Activated B cell treated with CpG ODN at 0.5 μM for 24 hours (primary cell): ENCODE measurements at places on chromosomes 12 and 14.
A peak's percentile ranks its signal among the peaks of the same experiment; 100 is the strongest.

DNA sequence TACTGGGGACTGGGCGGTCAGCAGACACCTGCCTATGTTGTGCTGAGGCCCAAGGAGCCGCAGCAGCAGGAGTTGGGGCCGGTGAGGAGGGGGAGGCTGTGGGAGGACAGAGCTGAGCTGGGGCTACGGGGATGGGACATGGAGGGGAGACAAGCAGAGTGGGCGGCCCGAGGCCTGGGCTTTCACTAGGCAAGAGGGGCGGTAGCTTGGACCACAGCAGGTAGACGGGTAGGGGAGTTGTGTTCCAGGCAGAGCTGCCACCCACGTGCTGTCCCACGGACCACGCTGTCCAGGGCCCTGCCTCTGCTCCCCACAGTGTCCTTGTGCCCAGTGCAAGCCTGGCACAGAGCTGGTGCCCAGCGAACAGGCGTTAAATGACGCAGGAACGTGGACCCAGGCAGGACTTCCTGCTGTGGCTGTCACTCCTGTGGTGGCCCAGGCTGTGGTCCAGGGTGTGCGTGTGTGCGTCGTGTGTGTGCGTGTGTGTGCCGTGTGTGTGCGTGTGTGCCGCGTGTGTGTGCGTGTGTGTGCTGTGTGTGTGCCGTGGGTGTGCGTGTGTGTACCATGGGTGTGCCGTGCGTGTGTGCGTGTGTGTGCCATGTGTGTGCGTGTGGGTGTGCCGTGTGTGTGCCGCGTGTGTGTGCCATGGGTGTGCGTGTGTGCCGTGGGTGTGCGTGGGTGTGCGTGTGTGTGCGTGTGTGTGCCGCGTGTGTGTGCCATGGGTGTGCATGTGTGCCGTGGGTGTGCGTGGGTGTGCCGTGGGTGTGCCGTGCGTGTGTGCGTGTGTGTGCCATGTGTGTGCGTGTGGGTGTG lies 6.8 kb downstream of the CEP170B start:
- DNase-seq, result no peak

GRCh38 chr12:20740972-20741371 lies 45.8 kb downstream of the SLCO1C1 start:
- DNase-seq, result no peak

GRCh38 chr14:28242895-28243294 lies 523.7 kb upstream of the FOXG1 start:
- DNase-seq, result no peak

GRCh38 chr12:97936165-97936564 lies 473.6 kb downstream of the RMST start:
- DNase-seq, result no peak

- no peak for DNase-seq
Observed at GRCh38 chr14:36390718-36391117, 70.3 kb upstream of the MBIP start.

- DNase-seq, result no peak
Observed at GRCh38 chr12:88977115-88977514, 375.2 kb downstream of the DUSP6 start.

DNA sequence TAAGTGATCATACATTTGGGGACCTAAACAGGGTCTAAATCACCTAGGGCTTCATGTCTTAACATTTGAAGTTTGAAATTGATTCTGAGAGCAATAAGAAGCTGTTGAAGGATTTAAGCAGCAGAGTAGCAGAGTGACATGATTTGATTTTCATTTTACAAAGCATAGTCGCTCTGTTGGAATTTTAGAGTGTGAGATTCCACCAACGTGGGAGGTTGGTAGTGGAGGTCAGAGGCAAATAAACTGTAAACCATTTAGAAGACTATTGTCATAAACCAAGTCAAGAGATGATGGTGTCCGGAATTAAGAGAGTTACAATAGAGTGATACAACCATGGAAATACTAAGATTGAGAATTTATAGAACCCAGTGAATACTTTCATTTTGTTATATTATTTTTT lies 52.7 kb upstream of the ZDHHC17 start:
- no peak for DNase-seq

DNA sequence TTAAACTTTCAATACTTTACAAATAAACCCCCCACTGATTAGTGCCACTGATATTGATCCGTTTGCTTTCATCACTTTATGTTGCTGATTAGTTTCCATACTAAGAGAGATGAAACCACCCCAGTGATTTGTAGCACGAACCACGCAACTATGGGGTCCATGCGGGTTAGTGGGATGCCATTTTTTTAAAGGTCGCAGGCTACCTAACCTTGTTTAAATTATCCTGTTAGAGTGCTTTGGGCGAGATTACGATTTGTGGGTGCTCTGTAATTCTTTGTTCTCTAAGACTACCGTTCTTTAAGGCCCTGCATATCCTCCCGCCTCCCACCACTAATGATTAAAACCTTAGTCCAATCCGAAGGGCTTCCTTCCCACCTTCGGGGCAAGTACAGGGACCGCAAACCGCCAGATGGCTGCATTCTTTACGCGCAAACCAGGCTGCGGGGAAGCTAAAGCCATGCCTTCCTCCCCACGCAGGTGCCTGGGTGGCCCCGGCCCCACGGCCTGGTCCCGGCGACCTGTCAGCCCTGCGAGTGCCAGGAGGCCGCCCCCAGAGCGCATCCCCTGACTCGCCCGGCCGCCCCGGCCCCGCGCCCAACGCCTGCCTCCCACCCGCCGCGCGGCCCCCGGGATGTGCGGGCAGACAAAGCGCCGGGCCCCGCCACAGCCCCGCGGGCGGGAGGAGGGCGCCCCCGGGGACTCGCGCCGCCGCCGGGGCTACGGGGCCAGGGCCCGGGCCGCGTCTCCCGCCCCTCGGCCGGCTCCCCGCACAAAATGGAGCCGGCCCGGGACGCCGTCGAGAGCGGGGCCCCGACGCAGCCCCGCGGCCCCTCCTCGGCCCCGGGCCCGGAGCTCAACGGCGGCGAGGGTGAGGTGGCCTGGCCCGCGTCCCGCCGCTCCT lies 759 bp downstream of the NFYB start:
- peak; percentile 62 for DNase-seq

- no peak for DNase-seq
Observed at GRCh38 chr12:124548854-124549378, 18.5 kb downstream of the NCOR2 start.

DNA sequence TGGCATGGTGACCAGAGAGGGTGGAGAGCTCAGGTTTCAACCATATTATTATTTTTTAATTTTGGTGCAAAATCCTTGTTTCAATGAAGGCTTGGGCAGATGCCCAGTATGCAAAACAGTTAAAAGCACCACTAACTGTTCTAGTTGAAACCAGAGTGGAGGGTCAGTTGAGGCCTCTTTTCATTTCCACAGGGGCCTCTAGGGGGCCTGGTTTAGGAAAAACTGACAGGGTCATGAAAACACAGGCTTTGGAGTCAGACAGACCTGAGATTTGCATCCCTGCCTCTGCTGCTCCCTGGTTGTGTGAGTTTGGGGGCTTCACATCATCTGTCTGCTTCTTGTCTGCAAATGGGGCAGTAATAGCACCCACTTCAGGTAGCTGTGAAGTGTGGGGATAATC lies 3.3 kb upstream of the RPH3A start:
- no peak for DNase-seq

GRCh38 chr12:62717643-62718042 lies 217.3 kb downstream of the PPM1H start:
- no peak for DNase-seq

DNA sequence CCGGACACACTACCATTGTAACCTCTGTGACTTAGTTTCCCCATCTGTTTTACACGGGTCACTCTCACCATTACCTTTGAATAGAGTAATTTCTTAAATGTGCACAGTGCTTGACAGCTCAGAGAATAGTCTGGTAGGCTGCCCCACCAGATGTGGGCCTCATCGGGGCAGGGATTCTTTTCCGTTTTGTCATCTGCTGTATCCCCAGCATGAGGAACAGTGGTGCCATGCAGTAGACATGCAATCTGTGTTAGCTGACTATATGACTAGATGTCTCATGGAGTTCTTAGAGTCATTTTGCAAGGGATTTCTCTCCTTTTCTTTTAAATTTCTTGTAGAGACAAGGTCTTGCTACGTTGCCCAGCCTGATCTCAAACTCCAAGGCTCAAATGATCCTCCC lies 44.9 kb upstream of the PLEKHG3 start:
- DNase-seq, result no peak
